ENCODE measurements at places on chromosomes 6 and 20. TPM values are rescaled to one million over a fixed set of nuclear protein-coding genes. Genes with fewer than 3 reads are reported as not detected.

GRCh38 chr6:142671791-142672190, 273.2 kb downstream of the HIVEP2 start:
- DNase-seq = no peak

GRCh38 chr6:168133687-168134559, 54.9 kb upstream of the FRMD1 start:
- DNase-seq = no peak

CUL9 gene
- total RNA-seq = 79.2 TPM

TSHZ2 gene
- 26.1 TPM for total RNA-seq

- no peak for DNase-seq
These were observed 120.8 kb upstream of the TNFAIP3 start for GRCh38 chr6:137746264-137746663.

DNA sequence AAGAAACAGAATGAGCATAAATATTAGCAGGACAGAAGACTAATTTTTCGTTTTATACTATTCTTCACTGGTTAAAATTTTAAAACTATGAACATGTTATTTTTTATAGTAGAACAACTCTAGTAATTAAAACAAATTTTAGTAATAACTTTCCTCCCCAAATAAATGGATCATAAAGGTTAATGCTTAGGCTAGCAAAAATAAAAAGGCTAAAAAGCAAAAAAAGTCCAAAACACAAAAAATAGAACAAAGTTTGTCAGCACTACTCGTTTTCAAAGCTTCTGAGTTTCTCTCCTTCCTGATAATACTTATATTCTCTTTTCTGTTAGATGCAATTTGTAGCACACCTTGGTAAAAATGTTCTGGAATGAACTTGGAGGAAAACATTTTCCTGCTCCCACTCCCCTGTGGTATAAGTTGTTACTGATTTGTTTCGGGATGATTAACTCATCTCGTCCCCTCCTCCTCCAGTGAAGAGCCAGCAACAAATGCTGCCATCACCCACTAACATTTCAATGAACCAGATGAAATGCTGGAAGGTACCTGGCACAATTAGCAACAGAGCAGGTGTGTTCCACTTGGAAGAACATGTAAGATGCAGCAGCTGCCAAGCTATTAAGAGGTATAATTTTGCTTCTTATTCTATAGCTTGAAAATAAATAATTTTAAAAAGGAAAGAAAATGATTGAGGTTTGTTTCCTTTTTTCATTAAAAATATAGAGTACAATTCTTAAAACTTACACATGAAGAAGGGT, 130.5 kb downstream of the MYB start:
- no peak for DNase-seq

DNA sequence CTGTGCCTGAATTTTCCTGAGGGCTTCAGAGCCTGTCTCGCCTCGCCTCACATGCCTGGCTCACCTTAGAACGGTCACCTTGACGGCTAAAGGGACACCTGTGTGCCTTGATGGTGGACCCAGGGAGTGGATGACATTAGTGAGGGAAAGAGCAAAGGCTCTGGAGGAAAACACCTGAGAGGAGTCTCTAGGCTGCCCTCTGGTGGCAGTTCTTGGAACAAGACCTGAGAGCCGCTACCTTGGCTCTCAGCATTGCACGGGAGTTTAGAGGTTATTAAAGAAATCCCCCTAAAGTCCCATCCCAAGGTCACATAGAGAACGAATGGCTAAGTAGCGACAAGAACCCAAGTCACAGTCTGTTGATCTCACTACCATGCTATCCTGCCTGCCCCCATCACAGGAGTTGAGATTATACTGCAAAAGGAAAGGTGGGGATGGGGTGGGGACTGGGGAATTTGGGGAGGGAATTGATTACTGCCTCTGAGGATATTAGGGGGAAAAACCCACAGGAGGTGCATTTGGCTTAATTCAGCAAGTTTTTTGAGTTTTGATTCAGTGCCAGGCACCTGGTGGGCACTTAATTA, 7.9 kb upstream of the CDSN start:
- peak; percentile 58 for DNase-seq

DNA sequence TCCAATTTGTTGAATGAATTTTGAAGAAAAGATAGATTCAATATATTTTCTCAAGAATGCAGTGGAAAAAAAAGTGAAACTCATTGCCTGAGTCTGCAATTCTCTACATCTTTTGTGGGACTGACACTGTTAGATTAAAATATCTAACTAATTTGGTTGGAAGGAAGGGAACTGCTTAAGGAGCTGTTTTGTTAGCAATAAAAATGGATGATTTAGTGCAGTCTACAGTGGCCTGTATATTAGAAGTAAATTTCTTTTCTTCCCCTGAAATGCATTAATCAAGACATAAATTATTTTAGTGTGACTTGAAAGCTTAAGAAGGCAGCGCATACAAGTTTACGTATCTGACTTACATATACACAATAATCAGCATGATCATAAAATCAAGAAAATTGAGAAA, 1332.6 kb downstream of the EPHA7 start:
- DNase-seq = no peak

- DNase-seq = no peak
These were observed 272.8 kb upstream of the SLC35B3 start for GRCh38 chr6:8707956-8708772.

- DNase-seq = no peak
These were observed at the start of gene RNF217 for GRCh38 chr6:124961777-124962638. Gene RNF217 (plus strand): TSS chr6:124962437. CDS start chr6:124962545, 108 bp downstream.

DNA sequence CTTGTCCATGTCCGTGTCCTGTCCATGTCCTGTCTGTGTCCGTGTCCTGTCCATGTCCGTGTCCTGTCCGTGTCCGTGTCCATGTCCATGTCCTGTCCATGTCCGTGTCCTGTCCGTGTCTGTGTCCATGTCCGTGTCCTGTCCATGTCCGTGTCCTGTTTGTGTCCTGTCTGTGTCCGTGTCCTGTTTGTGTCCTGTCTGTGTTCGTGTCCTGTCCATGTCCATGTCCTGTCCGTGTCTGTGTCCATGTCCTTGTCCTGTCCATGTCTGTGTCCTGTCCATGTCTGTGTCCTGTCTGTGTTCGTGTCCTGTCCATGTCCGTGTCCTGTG, 55.0 kb upstream of the BHLHE23 start:
- DNase-seq = no peak

- DNase-seq = no peak
These were observed 92.0 kb downstream of the TTLL2 start for GRCh38 chr6:167416676-167417430.

GRCh38 chr6:336159-337114, 44.1 kb downstream of the DUSP22 start:
- DNase-seq = no peak

HDDC2 gene
- total RNA-seq = 19.4 TPM

HUS1B gene
- 2.2 TPM for total RNA-seq

BCAS1 gene
- 0.20 TPM for total RNA-seq

CDK5RAP1 gene
- 63.0 TPM for total RNA-seq

CGA gene
- not detected for total RNA-seq

GRCh38 chr6:1103945-1104623, 207.8 kb upstream of the FOXQ1 start:
- DNase-seq = no peak

- DNase-seq = no peak
These were observed 628.0 kb downstream of the KIF16B start for GRCh38 chr20:15945289-15945688.

- no peak for DNase-seq
These were observed 59.6 kb upstream of the NEDD9 start for GRCh38 chr6:11292091-11292490.

- no peak for DNase-seq
These were observed 6.1 kb downstream of the RPL10A start for GRCh38 chr6:35474131-35474941.

SLC4A11 gene
- 0.60 TPM for total RNA-seq

DNA sequence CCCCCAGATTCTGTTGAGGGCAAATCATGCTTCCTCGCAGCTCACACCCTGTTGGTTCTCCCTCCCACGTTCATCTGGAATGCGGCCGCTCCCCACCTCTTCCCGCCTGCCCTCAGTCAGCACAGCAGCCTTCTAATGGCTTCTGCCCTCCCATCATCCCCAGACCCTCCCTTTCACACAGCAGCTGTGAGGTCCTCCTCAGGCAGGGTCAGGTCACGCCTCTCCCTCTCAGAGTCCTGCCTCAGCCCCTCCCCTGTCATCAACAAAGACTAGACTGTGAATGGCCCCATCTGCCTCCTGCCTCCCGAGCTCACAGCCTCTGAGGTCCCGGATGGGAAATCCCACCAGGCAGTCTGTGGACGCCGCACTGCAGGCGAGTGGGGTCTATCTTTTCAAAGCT, 7.9 kb upstream of the BHLHE23 start:
- DNase-seq = no peak

NRSN1 gene
- not detected for total RNA-seq

DNA sequence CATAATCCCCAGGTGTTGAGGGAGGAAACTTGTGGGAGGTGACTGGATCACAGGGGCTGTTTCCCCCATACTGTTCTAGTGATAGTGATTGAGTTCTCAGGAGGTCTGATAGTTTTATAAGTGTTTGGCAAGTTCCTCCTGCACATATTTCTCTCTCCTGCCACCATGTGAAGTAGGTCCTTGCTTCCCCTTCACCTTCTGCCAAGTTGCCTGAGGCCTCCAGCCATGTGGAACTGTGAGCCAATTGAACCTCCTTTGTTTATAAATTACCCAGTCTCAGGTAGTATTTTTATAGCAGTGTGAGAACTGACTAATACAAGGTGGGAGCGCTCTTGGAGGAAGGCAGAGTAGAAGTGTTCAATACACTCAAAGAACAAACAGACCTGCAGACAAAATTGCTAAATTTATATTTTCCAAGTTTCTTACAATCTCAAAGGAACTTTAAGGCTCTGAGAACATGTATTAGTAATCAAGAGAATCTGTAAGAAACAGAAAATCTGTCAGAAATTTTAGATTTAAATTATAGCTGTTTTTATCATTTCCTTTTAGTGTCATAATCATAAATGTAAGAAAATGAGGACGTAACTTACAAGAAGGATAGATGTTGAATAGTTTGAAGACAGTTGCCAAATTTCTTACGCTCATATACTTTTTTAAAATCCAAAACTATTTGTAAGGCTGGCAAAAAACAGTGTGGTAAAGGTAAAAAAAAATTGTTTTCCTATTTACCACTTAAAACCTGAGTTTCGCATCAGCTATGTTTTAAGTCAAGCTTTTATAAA, 77.7 kb downstream of the ASCC3 start:
- DNase-seq = no peak

Measured in CD4-positive, alpha-beta T cell (primary cell).